ENCODE measurements at places on chromosomes 3 and 15.

GRCh38 chr15:74226761-74227540 is 9.2 kb upstream of the CCDC33 start:
- DNase-seq: no peak

DNA sequence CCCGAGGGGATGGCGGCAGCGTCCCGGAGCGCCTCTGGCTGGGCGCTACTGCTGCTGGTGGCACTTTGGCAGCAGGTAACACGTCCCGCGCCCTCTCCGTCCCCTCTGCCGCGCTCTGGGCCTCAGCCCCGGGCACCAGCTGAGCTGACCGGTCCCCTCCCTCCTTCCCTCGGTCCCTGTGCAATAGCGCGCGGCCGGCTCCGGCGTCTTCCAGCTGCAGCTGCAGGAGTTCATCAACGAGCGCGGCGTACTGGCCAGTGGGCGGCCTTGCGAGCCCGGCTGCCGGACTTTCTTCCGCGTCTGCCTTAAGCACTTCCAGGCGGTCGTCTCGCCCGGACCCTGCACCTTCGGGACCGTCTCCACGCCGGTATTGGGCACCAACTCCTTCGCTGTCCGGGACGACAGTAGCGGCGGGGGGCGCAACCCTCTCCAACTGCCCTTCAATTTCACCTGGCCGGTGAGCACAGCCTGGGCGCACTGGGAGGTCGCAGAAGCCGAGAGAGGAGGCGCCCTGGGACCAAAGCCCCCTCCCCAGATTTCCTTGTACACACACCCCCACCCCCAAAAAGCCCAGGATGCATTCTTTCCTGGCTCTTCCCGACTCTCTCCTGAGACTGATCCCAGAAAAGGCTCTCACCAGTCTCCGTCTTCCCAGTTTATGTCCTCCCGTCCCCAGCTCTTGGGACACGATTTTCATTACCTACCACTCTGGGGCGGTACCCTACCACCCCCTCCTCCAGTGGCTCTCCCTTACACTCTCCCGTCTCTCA is 705 bp downstream of the DLL4 start:
- DNase-seq: peak; percentile 65

DNA sequence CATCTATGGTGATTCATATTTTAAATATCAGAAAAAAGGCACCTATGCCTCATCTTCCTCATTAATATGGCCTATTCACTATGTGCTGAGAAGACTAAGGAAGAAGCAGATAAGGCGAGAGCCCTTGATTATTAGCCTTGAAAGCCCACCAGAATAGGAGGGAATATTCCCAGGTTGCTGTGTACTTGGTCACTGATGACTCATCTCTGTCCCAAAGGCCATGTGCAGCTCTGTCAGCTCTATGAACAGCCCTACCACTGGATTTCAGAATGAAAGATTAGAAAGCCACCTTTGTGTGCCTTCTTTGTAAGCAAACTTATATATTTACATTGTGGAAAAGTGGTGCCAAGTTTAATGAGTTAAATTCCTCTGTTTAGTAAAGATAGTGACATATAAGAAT is 211.5 kb downstream of the NFKBIZ start:
- DNase-seq: no peak

GRCh38 chr15:73150831-73151230 is 98.6 kb downstream of the NEO1 start:
- no peak for DNase-seq

- no peak for DNase-seq
Observed at GRCh38 chr3:153973722-153974265, 147.4 kb upstream of the ARHGEF26 start.

DNA sequence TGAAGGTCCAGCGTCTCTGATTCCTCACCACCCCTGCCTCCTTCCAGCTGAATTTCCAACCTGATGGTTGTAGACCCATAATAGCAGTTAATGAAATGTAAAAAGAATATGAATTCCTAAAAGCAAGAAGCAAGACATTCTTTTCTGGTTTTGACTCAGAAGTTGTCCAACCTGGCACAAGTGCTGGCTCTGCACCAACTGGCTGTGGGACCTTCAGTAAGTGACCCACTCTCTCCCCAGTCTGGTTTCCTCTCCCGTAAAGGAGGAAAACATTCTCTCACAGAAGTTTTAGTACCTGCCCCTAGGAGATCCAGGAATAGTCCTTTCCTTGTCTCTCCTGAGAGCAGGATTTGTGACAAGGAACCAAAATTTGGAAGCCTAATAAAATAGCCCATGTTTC is 236.9 kb upstream of the TRIM42 start:
- no peak for DNase-seq

DNA sequence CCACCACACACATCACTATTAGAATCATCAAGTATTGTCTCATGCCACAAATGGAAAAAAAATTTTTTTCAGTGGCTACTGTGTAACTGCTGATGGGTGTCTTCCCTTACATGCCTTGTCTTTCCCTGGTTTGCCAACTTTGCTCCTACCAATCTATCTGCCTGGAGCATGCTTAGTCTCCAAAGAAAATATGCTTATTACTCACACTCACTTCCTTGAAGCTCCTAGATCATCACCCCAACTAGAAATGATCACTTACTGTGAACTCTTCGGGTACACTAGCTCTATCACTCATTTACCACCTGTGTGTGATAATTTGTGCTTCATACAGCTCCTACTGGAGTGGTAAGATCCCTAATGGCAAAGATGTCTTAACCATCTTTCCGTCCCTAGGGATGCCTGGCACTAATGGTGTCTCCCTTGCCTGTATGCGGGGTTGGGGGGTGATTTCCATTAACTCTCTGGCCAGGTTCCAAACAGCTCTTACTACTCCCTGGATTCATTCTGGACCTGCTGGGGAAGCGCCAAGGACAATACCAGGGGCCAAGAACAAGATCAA is 799 bp downstream of the VPS33B start:
- no peak for DNase-seq

DNA sequence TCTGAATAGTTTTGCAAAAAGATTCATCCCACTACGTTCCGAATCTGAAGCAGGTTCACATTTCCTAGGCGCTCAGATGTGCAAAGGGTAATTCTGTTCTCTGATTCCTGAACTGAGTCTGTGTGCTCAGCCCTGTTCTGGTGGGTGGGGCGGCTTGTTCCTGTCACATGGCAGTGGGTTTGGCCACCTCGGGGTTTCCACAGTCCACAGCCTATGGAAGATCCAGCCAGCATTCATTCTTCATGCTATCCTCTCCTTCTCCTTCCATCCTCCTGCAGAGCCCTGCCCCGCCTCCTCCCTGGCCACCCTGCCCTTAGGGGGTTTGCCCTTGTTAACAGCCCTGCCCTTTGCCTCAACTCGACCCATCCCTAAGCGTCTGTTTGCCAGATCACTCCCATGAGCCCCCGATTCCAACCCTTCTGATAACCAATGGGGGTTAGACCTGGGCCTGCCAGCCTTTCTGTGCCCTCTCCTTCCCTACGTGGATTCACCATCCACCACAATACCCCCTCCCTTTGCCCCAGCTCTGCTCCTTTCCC is 31.0 kb downstream of the PRR20G start:
- no peak for DNase-seq

DNA sequence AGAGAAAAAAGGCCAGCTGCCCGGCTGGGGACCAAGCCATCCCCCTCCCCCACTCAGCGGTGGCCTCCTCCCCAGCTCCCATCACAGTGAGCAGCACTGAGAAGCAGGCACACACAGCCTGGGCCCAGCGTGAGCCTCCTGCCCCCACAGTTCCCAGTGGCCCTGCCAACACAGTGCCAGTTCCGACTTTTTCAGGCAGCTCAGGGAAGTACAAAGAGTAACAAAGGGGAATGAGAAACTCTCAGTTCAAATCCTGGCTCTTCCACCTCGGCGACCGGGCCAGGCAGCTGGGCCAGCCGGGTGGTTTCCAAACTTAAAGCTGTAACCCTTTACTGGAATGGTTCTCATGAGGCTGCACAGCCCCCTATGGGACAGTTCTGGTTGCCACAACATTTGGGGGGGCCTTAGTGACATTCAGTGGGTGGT is 18.5 kb downstream of the TNK2 start:
- no peak for DNase-seq

- no peak for DNase-seq
Observed at GRCh38 chr3:24589931-24590880, 95.6 kb upstream of the THRB start.

GRCh38 chr3:130758624-130759369 is 12.2 kb upstream of the PIK3R4 start:
- no peak for DNase-seq

DNA sequence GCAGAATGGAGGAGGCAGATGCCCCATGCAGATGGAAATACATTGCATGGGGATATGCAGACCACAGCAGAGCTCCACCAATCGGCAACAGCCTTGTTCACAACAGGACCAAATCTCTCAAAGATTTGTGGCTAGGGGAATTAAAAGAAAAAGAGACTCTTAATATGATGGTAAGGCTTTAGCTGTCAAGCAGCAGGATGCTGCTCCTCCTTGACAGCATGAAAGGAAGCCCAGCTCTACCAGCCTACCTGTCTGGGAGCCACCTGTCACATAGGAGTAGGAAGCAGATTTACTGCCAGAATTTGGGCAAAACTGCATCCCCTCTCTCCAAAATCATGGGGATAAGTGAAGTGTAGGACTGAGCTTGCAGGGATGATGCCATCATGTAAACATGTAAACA is 769.6 kb upstream of the ARPP21 start:
- DNase-seq: no peak

DNA sequence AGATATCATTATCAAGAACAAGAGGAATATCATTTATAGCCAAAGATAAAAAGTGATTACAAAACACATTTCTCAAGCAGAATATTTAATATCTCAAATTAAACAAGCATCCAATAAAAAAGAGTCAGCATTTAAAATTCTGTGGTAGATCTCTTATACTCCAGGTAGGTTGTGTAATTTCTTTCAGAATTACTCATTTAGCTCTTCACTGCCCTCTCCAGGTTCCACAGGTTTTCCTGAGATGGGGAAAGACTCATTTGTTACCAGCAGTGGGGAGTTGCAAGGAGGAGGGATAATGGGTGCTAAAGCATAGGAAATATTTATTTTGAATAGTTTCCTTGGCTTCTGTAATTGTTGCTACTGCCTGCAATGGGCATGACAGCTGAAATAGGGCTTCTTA is 83.1 kb upstream of the RASGRP1 start:
- DNase-seq: no peak

- DNase-seq: no peak
Observed at GRCh38 chr3:66380200-66380932, 120.5 kb downstream of the LRIG1 start.

GRCh38 chr15:69165637-69166025 is 5.2 kb downstream of the GLCE start:
- no peak for DNase-seq

DNA sequence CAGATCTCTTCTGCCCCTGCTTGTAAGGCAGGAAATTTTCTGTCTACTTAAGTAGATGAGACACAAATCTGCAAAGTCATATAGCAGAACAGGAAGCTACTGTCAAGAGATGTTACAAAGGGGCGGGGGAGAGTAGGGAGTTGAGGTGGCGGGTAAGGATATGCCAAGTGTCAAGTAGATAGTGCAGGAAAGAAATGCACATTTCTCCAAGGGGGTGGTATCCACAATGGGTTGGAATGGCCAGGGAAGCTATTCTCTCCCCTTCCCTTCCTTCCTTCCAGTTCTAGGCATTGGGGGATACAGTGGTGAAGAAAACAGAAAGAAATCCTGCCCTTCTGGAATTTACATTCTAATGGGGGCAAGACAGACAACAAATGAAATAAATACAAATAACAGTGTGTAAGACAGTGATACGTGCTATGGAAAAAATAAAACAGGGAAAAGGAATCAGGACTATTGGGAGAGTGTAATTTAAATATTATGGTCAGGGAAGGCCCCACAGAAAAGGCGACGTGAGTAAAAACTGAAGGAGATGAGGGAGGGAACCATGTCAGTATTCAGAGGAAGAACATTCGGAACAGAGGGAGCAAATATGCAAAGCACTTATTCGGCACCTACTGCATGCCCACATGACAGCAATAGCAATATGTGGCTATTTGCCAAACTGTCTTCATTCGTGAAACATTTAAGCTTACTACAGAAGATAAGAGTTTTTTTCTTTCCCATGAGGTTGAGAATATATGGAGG is 42.8 kb upstream of the RNU6-1 start:
- no peak for DNase-seq

DNA sequence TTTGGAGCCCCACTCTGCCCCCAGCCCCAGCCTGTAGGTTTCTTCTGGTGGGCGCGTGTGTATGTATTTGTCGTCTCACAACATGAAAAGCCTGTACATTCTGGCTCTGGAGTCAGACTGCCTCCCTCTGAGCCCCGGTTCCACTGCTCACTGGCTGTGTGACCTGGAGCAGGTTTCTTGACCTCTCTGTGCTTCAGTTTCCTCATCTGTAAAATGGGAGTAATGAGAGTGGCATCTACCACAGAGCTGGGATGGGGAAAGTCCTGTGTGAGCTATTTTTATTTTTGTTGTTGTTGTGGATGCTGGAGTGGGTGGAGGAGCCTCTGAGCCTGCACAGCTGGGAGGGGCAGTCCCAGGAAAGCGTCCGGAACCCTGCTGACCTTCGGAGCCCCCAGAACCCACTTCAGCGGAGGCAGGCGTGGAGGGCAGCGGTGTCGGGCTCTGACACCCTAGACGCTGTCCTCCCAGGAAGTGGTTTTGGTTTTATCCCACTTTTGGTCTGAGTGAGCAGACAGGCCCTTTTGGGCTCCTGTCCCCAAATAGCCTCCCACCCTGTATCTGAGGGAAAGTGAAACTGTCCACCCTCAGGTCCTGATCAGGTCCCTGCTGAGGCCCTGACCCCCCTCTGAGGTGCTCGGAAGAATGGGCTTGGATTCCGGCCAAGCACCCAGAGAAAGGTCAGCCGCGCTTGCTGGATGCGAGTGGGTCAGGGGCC is 103.5 kb downstream of the CHSY1 start:
- no peak for DNase-seq

GRCh38 chr3:22089284-22089683 is 338.3 kb upstream of the ZNF385D start:
- no peak for DNase-seq

- peak; percentile 52 for DNase-seq
Observed at GRCh38 chr3:41224120-41224806, 25.0 kb downstream of the CTNNB1 start.

DNA sequence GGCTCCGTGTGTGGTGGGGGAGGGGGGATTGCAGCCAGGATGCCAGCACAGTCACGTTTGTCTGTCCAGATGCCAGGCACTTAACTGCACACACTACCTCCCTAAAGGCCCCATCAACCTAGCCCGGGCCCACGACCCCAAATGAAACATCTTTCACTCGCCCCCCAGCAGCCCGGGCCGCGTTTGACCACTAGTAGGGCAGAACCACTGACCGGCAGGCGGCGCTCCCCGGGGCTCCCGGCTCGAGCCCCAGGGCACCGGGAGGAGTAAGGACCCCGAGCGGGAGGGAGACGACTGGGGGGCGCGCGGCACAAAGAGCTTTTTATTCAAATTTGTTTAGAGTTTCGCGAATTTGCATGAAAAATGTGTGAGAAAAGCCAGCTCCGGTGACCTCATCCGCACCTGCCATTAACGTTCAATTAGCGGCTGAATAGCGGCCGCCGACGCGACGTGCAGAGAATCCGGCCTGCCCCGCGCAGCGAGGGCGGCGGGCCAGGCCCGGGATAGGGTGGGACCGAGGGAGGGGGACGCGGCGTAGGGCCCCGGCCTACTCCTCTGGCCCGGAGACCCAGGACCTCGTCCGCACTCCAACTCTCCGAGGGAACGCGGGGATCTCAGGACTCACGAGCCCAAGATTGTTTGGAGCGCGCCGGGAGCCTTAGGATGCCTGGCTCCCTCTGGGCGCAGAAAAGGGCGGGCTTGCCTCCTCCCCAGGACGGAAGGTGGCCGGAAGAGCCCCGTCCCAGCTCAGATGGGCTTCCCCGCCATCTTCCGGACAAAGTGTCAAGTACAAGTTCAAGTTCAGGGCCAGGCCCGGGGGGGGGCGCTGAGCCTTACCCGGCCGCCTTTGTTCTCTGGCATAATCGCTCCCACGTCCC is 64.9 kb upstream of the POLG start:
- peak; percentile 66 for DNase-seq

Data from AG08396 (cell line).